ENCODE measurements at places on chromosomes 1 and 21. TPM values are rescaled to one million over a fixed set of nuclear protein-coding genes. Genes with fewer than 3 reads are reported as not detected.

DNA sequence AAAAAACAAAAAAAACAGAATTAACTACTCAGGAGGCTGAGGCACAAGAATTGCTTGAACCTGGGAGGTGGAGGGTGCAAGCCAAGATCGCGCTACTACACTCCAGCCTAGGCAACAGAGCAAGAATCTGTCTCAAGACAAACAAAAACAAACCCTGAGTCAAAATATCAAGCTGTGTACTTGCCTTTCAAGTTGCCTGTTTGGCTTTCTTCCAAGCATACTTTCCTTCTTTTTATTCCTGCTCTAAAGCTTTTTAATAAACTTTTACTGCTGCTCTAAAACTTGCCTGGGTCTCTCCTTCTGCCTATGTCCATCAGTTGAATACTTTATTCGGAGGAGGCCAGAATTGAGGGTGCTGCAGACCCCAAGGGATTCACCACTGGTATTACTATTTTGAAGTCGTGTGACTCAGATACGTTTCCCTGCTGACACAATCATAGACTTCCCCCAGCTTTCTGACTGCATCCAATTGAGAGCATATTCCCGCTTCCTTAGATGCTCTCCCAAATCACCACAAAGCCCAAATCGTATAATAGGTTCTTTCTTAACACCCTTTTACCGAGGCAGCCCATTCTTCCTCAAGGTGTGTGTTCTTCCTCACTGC, 3.5 kb upstream of the ACBD6 start:
- DNase-seq = no peak

DNA sequence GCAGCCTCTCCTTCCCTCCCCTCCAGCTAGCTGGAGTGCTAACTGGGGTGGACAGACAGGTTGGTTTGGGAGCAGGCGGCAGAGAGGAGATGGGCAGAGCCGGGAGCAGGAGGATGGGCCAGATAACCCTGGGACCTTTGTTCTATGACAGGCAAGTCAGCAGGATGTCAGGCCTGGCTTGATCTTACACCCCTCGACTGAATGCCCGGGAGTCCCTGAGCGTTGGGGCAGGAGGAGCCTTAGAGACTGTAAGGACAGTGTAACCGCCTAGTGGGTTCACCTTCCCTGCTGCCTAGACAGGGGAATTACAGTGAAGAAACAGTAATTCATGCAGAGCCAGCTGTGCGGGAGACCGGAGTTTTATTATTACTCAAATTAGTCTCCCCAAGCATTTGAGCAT, 60.2 kb downstream of the MDM4 start:
- no peak for DNase-seq

GRCh38 chr1:15684468-15685291, 560 bp downstream of the PLEKHM2 start:
- DNase-seq = no peak

DNA sequence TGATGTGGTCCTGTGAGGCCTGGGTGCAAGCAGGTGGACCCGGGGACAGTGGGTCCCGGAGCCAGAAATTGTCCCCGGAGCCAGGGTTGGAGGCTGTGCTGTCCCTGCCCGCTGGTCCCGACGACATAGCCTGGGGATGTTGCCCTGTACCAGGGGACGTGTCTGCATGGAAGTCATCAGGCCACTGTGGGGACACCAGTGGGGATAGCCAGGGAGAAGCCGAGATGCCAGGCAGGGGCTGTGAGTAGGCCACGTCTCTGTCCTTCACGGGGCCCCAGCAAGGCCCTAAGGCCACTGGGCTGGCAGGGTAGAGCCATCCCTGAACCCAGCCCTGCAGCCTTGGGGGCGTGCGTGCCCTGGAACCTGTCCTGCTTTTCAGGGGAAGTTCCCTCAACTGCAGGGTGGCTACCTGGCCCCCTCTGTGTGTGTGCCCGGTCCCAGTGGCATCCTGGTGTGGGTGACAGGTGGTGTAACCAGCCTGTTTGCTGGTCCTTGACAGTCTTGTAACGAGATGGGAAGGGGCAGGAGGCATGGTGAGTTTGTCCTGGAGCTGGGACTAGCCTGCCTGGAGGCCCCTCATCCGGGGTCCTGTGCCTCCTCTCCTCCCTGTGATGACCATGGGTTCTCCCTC, 73.2 kb downstream of the OBSCN start:
- DNase-seq = no peak

DNA sequence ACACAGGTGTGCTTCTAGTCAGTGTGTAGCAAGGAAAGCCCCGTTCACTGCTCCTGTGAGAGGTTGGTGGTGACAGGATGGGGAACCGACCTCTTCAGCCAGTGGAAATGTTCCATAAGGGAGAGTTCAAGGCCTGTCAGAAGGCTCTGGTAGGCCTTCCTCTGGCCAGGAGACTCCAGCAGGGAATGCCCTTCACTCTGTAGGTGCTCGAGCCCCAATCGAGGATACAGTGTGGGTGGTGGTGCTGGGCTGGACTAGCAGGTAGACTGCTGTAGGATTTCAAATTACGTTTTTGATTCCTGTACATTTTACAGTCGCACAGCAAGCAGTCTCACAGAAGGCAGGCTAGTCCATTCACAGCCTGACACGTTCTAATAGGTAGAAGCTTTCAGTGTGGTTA, 37.8 kb downstream of the NCF2 start:
- DNase-seq = no peak

GRCh38 chr1:34770891-34771504, 10.0 kb upstream of the GJB3 start:
- no peak for DNase-seq

DNA sequence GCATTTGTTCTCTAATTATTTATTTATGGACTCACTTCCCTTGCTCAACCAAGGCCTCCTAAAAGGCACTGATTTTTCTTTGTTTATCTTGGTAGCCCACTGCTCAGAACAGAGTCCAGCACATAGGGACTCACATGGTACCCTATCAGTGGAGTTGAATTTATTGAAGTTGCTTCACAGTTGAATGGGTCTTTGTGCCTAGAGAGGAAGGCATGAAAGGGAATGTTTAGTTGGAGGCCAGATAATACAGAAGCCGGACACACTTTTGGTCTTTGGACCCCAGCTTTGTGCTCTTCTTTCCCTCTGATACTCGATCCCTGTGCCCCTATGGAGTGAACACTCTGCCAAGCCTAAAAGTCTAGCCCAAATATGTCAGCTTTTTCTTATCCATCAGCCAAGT, 429.0 kb downstream of the PRDM2 start:
- DNase-seq = no peak

DNA sequence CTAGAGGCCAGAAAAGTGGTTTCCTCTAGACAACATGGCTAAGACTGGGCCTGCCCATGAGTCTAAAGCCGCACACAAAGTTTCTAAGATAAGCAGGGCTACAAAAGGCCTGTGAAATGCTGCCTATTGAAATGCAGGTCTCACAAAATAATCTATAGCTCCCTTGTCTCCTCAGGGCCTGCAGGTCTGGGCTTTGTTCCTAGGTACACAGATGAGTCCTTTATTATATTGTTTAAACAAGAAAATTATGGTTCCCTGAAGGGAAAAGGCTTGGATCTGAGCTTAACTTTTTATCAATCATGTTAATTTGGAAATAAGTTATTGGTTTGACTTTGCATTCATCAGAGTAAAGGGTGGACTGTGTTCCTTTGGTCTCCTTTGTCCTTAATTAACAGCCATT, 413.4 kb upstream of the BEND5 start:
- no peak for DNase-seq

DNA sequence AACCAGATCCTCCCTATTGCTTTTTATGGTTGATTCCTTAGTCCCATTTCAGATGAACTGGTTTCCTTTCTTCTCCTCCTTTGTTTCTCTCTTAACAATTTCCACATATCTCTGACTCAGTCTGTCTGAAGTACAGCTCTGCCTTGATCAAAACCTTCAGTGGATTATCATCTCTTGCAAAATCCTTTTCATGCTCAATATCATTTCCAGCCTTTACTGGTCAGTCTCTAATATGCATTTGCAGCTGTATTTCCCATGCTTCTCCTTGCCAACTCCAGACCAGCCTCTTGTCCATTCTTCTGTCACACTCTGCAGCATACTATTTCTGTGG, 72.2 kb downstream of the SNX7 start:
- DNase-seq = no peak

DNA sequence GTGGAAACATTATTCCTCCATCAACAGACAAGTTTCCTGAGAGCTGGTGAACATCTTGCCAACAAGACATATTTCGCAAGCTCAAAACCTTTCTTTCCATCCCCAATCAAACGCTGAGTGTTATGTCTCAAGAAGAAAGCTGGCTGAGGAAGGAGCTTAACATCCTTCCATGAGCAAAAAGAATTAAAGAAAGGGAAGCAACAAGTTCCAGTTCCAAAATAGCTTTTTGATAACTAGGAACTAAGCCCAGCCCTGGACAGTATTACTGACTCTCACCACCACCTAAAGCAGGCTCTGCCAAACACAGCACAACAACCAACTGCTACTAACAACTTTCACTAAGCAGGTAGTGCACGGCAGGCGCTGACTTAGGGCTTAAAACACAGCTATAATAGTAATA, 50.2 kb downstream of the CAPZB start:
- no peak for DNase-seq

GRCh38 chr1:216599851-216600250, 123.4 kb downstream of the ESRRG start:
- no peak for DNase-seq

DNA sequence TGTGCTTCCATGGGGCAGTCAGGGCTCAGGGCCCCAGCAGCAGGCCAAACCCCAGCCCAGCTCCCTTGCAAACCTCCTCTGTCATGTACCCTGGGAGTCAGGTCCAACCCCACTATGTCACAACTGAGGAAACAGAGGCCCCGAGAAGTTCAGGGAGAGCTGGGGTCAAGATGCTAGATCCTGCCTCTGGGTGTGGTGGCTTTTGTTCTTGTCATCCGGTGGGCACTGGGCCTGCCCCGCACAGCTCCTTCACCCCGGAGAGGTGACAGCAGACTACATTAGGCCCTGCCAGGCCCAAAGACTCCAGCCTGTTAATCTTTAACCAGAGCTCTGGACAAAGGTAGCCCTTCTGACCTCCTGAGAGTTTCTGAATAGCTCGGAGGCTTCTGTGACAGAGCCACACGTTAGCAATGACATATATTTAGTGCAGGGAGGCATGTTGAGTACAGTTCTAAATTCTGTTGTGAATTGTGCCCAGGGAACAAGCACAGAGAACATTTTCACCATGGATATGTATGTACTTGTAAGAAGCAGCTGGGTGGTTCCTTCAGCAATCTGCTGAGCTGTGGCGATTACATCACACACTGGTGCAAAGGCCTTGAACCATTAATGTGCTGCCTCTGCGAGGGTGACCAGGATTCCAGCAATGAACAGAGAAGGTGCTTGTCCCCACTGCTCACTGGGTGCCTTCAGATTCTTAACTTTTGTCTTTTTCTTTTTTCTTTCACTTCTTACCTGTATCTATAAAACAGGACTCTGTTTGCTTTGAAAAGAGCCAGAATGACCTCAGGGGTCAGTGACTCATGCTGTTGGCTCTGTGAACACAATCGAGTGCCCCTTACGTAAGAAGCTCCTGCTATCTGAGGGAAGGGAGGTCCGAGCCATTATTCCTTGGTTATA, 102.8 kb downstream of the RHOU start:
- peak; percentile 85 for DNase-seq

GRCh38 chr1:119347858-119348257, 20.7 kb upstream of the HAO2 start:
- DNase-seq = no peak

- DNase-seq = no peak
Measured at GRCh38 chr1:184298440-184299405, 88.1 kb upstream of the C1orf21 start.

GRCh38 chr1:198167436-198167934, 10.7 kb downstream of the NEK7 start:
- DNase-seq = no peak

The HSD11B1 gene
- total RNA-seq = not detected

The LMX1A gene
- not detected for total RNA-seq

The LDLRAD1 gene
- not detected for total RNA-seq

The SPATC1L gene
- 6.2 TPM for total RNA-seq

The XKR8 gene
- 2.5 TPM for total RNA-seq

The CDC42BPA gene
- total RNA-seq = 77.7 TPM

The CELA2A gene
- not detected for total RNA-seq

The AADACL4 gene
- total RNA-seq = not detected

Data from NCI-H460 (cell line).